ENCODE measurements at places on chromosomes 1 and 21. TPM values are rescaled to one million over a fixed set of nuclear protein-coding genes. Genes with fewer than 3 reads are reported as not detected.

- no peaks in the 10 kb centered on the region for H3K36me3 ChIP-seq
- no peak overlapping the region for H3K4me3 ChIP-seq
- no peaks in the 10 kb centered on the region for H3K4me1 ChIP-seq
- H3K27ac ChIP-seq, result no peak overlapping the region
- DNase-seq, result no peak
Measured at GRCh38 chr1:56477164-56478111, 101.9 kb downstream of the PLPP3 start.

DNA sequence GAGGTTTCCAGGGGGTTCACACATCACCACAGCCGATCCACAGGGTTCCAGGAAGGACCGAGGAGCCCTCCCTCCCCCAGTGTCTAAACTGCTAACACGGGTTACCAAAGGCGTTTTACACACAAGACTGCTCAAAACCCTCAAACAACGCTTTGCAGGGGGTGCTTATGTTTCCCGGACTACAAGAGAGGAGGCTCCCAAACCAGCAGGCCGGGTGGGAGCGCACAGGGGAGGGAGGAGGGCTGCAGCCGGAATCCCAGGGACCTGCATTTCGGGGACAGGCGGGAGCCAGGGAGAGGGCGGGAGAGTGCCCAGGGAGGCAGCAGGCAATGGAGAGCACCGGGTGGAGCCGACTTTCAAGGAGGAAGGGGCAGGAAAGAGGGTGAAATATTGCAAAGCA is 50.8 kb downstream of the ACBD3 start:
- DNase-seq, result no peak
- no peak overlapping the region for H3K27ac ChIP-seq
- H3K4me1 ChIP-seq, result peaks cover 10% of the 10 kb centered on the region
- H3K36me3 ChIP-seq, result peaks cover 1% of the 10 kb centered on the region
- no peak overlapping the region for H3K4me3 ChIP-seq

DNA sequence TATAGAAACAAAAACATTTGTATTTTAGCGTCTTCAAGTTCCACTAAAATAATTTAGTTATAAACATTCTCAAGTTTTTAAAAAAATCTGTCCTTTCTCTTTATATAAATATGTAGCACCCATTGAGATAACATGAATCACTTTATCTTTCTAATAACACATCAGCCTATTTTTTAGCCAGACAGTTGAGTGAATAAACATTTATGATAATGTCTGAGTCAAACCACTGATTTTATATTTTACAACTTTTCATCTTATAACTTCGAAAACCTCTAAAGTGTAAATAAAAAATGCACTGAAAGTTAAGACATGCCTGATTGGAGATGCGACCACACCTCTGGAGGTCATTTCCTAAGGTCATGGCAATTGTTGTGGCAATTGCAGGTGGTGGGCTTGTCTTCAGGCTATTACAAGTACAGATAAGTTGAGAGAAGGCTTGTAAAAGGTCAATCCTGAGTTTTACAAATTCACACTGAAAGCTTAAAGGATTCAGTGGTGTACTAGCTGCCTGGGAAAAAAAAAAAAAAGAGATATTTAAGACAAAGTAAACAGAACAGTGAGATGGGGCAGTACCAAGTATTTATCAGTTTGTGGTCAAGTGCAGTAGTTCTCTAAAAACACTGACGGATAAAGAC is 67.0 kb downstream of the INTS7 start:
- no peaks in the 10 kb centered on the region for H3K4me1 ChIP-seq
- H3K27me3 ChIP-seq, result no peaks in the 10 kb centered on the region
- H3K27ac ChIP-seq, result no peak overlapping the region
- peaks cover 28% of the 10 kb centered on the region for H3K36me3 ChIP-seq
- DNase-seq, result no peak

- H3K4me1 ChIP-seq, result peaks cover 38% of the 10 kb centered on the region
- peak overlapping the region; percentile 61 for H3K27ac ChIP-seq
- peak; percentile 0 for DNase-seq
- H3K4me3 ChIP-seq, result peak overlapping the region; percentile 90
Measured at GRCh38 chr1:232629250-232630046, 485 bp downstream of the SIPA1L2 start.

GRCh38 chr1:16085522-16085921 is 12.1 kb upstream of the FAM131C start:
- H3K4me1 ChIP-seq, result no peaks in the 10 kb centered on the region
- no peak overlapping the region for H3K4me3 ChIP-seq
- H3K27me3 ChIP-seq, result peaks cover 2% of the 10 kb centered on the region
- DNase-seq, result no peak

DNA sequence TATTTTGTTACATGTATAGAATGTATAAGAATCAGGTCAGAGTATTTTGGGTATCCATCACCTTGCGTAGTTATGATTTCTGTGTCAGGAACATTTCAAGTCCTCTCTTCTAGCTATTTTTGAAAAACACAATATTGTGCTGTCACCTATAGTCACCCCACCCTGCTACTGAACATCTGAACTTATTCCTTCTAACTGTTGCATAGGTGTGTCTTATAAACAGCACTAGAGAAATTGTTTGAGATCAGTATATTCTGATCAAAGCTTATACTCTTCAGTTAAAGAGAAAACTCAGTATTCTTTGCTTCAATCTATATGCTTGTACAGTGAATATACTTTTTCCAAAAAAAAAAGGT is 96.0 kb downstream of the ASH1L start:
- no peaks in the 10 kb centered on the region for H3K27me3 ChIP-seq
- peaks cover 31% of the 10 kb centered on the region for H3K36me3 ChIP-seq
- peak overlapping the region; percentile 12 for H3K4me3 ChIP-seq
- H3K4me1 ChIP-seq, result peaks cover 57% of the 10 kb centered on the region
- no peak for DNase-seq

GRCh38 chr1:29417971-29418370 is 181.6 kb downstream of the PTPRU start:
- H3K36me3 ChIP-seq, result no peaks in the 10 kb centered on the region
- no peak overlapping the region for H3K4me3 ChIP-seq
- H3K27me3 ChIP-seq, result peaks cover 13% of the 10 kb centered on the region

DNA sequence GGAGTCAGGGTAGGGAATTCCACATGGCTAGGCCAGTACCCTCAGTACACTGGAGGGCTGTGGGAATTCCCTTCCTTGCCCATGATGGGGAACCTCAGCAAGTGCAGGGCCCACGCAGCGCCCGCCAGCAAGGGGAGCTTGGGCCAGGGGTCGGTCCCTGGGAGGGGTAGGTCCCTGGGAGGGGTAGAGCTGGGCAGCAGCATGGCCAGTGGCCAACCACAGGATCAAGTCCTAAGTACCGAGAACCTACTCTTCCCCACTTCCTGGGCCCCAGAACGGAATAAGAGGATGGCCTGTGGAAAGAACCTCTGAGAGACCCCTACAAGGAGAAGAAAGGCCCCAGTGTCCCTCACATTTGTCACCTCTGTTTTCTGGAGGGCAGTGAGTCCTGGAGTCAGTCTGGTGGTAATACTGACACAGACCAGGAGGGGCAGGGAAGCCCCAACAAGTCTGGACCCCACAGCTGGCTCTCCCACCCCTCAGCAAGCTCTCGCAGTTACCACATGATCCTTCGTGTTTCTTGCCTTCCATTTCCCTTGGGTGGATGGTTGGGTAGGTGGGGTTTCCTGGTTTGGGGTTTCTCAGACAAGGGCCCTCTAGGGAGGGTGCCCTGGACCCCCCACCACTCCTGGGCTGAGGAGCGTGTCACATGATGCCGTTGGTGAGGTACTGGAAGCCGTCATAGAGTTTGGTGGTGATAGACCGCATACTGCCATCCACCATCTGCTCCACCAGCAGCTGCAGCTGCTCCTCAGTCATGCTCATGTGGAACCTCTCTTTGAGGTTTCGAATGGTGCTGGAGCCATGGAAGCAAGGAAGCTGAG is 10.3 kb downstream of the ZNF687 start:
- DNase-seq, result no peak
- no peaks in the 10 kb centered on the region for H3K4me1 ChIP-seq
- H3K36me3 ChIP-seq, result peaks cover 40% of the 10 kb centered on the region
- H3K4me3 ChIP-seq, result no peak overlapping the region
- H3K27ac ChIP-seq, result peak overlapping the region; percentile 40
- no peaks in the 10 kb centered on the region for H3K27me3 ChIP-seq

DNA sequence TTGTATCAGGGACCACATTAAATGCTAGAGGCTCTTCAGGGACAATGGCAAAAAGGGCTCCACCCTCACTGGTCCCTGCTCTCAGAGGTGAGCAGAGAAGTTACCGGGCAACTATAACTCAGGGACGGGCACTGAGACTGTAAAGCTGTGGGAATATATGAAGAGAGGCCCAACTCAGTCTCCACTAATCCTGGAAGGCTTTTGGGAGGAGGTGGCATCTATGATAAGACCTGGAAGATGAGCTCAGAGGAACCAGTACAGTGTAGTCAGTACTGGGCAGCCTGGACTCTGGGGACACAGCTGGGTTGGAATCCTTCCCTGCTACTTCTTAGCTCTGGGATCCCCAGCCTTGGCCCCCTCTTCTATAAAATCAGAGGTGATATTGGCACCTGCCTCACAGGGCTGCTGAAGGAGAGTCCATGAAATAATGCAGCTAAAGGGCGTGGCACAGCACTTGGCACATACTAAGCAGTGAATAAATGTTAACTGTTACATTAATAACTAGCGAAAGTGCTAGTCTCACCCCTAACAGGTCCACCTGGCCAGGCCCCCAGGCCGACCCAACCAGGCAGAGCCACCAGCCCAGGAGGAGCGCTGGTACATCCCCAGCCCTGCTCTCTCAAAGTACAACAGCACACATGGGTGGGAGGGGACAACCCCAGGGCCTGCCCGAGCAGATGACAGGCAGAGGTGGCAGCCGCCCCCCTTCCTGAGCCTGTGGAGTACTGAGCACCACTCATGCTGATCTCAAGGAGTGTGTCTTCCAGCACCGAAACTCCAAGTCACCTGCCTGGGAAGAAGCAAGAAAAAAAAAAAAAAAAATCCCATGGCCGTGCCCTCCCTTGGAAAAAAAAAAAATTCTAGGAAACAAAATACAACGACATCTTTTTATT is 62.7 kb downstream of the CASZ1 start:
- no peaks in the 10 kb centered on the region for H3K36me3 ChIP-seq
- no peak overlapping the region for H3K27ac ChIP-seq
- H3K4me3 ChIP-seq, result no peak overlapping the region
- no peak for DNase-seq
- H3K27me3 ChIP-seq, result peaks cover 13% of the 10 kb centered on the region

DNA sequence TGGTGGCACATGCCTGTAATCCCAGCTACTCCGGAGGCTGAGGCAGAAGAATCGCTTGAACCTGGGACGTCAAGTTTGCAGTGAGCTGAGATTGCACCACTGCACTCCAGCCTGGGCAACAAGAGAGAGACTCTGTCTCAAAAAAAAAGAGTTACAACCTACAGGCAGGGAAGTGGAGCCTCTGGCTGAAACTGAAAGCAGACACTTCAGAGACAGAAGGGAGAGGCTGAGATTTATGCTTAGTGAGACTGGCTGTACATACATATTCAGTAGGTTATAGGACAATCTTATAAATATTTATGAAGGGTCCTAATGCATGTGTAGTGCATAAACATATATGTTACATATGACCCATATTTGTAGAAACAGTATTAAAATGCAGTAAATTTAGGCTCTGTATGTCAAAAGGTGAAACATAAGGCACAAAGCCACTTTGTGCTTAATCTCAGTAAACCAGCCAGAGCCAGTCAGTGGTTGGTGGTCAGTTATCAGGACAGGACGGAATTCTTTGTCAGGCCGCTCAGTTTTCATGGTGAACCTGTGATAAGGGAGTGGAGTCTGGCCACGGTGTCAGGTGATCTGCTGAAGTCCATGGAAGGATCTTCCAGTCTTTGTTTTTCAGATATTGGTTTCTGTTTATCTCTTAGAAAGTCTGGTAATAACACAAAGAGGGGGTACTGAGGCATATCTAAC is 13.7 kb downstream of the RHEX start:
- peaks cover 55% of the 10 kb centered on the region for H3K27me3 ChIP-seq
- peaks cover 18% of the 10 kb centered on the region for H3K4me1 ChIP-seq
- no peak overlapping the region for H3K27ac ChIP-seq
- no peak overlapping the region for H3K4me3 ChIP-seq
- DNase-seq, result no peak

- H3K4me1 ChIP-seq, result peaks cover 24% of the 10 kb centered on the region
- H3K36me3 ChIP-seq, result peaks cover 36% of the 10 kb centered on the region
- peak; percentile 49 for DNase-seq
- H3K27ac ChIP-seq, result peak overlapping the region; percentile 42
- no peak overlapping the region for H3K4me3 ChIP-seq
- H3K27me3 ChIP-seq, result no peaks in the 10 kb centered on the region
Measured at GRCh38 chr1:40774266-40774998, 9.2 kb upstream of the KCNQ4 start.

- H3K36me3 ChIP-seq, result no peaks in the 10 kb centered on the region
- no peak overlapping the region for H3K4me3 ChIP-seq
- H3K27ac ChIP-seq, result no peak overlapping the region
- H3K4me1 ChIP-seq, result no peaks in the 10 kb centered on the region
- peaks cover 2% of the 10 kb centered on the region for H3K27me3 ChIP-seq
- DNase-seq, result no peak
Measured at GRCh38 chr1:87720561-87720960, 391.9 kb downstream of the LMO4 start.

DNA sequence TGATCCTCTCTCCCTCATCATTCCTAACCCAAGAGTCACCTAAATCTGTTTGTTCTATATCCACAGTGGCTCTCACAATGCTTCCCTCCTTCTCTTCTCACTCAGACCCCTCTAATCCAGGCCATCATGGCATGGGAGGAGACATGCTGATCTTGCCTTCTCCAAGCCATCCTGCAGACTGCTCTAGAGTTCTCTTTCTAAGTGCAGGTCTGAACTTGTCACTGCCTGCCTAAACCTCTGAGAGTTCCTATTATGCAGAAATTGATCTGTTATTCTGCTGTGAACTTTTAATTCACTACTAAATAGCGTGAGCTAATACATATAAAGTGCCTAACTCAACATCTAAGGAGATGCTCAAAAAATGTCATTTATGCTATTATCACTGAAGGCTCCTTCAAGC is 26.8 kb downstream of the LAMC2 start:
- H3K4me3 ChIP-seq, result no peak overlapping the region
- H3K36me3 ChIP-seq, result no peaks in the 10 kb centered on the region
- no peaks in the 10 kb centered on the region for H3K4me1 ChIP-seq
- H3K27ac ChIP-seq, result no peak overlapping the region
- DNase-seq, result no peak
- peaks cover 13% of the 10 kb centered on the region for H3K27me3 ChIP-seq

- H3K36me3 ChIP-seq, result no peaks in the 10 kb centered on the region
- peaks cover 35% of the 10 kb centered on the region for H3K27me3 ChIP-seq
- H3K27ac ChIP-seq, result no peak overlapping the region
- H3K4me3 ChIP-seq, result no peak overlapping the region
- H3K4me1 ChIP-seq, result peaks cover 7% of the 10 kb centered on the region
Measured at GRCh38 chr1:152000964-152001630, 7.4 kb upstream of the S100A10 start.

S100A9 gene
- not detected for total RNA-seq

SFT2D2 gene
- 76.5 TPM for total RNA-seq

AMY1A gene
- total RNA-seq, result not detected

ROR1 gene
- not detected for total RNA-seq

CTPS1 gene
- total RNA-seq, result 172 TPM

NBPF20 gene
- total RNA-seq, result 1.2 TPM

MIXL1 gene
- total RNA-seq, result not detected

PKP1 gene
- not detected for total RNA-seq

CEP350 gene
- total RNA-seq, result 51.6 TPM

GMEB1 gene
- 27.2 TPM for total RNA-seq

OR2L13 gene
- not detected for total RNA-seq

RBP7 gene
- not detected for total RNA-seq

TRABD2B gene
- total RNA-seq, result not detected
